ENCODE measurements at places on chromosomes 1 and 21. TPM values are rescaled to one million over a fixed set of nuclear protein-coding genes. Genes with fewer than 3 reads are reported as not detected.

S100A8 gene
- not detected for total RNA-seq

CRP gene
- not detected for total RNA-seq

FAM151A gene
- total RNA-seq: not detected

AMPD1 gene
- not detected for total RNA-seq

MYBPHL gene
- total RNA-seq: not detected

B3GALT5 gene
- total RNA-seq: not detected

GRCh38 chr21:38679534-38679933 lies 126.2 kb upstream of the ETS2 start:
- DNase-seq: no peak

- no peak for DNase-seq
Observed at GRCh38 chr21:33883118-33883517, 32.5 kb downstream of the ATP5PO start.

DNA sequence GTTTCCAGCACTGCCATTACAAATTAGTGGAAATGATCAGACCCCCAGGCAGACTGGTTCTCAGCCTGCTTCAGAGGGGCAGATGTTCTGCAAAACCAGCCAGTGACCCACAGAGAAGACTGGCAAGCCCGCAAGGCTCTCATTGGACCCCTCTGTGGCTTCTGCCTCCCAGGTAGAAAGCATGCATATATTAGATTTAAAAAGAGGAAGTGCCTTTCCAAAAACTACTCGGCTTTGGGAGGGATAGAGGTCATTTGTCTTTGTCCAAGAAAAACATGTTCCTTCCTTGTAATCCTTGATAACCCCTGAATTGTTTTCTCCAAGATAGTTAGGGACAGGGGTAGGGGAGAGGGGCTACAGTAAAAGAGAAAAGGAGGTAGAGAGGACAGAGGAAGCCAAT lies 11.8 kb downstream of the HIVEP3 start:
- DNase-seq: no peak

DNA sequence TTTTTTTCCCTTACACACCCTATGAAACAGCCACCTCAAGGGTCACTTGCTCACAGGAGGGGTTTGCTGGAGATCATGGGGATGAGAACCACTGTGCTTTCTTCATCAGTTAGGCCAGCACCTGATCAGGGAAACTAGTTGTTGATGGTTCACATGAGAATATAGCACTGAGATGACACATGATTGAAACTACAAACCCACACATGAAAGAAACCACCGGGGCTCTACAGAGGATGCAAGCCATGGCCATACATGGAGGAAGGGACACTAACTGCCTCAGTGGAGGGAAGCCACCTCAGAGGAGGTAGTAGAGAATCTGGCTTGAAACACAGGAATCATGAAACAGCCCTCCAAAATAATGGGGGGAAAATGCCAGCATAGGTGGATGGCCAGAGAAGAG lies 63.2 kb downstream of the PRKAB2 start:
- DNase-seq: no peak

Measured in activated CD4-positive, alpha-beta memory T cell treated with anti-CD3 and anti-CD28 coated beads, Interleukin-2, amount 10 ng/mL, durations not matched to agents 7 days and 5 days (primary cell).